Sciatic nerve (tissue), 2 donors: ENCODE measurements at places on chromosomes 1 and 21. TPM values are rescaled to one million over a fixed set of nuclear protein-coding genes. Genes with fewer than 3 reads are reported as not detected.

Gene CDA
- total RNA-seq, result 4.3 TPM

Gene LCA5L
- 2.2 TPM for total RNA-seq

Gene NT5C1A
- 1.4 TPM for total RNA-seq

Gene TRIM67
- 0.04 TPM for total RNA-seq

Gene NID1
- total RNA-seq, result 87.6 TPM

Gene ZNF684
- 7.0 TPM for total RNA-seq

Gene CD247
- 5.2 TPM for total RNA-seq

Gene LRRC71
- total RNA-seq, result 2.5 TPM

Gene SLC16A4
- total RNA-seq, result 20.5 TPM

Gene GNG4
- total RNA-seq, result 4.0 TPM

Gene KRTAP10-7
- total RNA-seq, result not detected

Gene EMC1
- 37.8 TPM for total RNA-seq

Gene GLIS1
- total RNA-seq, result 0.98 TPM

Gene GPR89A
- total RNA-seq, result 20.4 TPM

Gene FCER1G
- 43.9 TPM for total RNA-seq

Gene MROH9
- 0.31 TPM for total RNA-seq

Gene MSH4
- 1.6 TPM for total RNA-seq

Gene NUP133
- total RNA-seq, result 35.8 TPM

Gene IL22RA1
- not detected for total RNA-seq

Gene NBPF26
- total RNA-seq, result 59.3 TPM

Gene PGBD5
- 6.6 TPM for total RNA-seq

Gene FCAMR
- not detected for total RNA-seq

Gene FCRLA
- total RNA-seq, result 0.49 TPM

Gene LDLRAD1
- total RNA-seq, result not detected

Gene CFAP74
- 0.09 TPM for total RNA-seq

Gene NOTCH2NLA
- 102 TPM for total RNA-seq

Gene CITED4
- total RNA-seq, result 5.6 TPM

Gene OR14K1
- total RNA-seq, result not detected

Gene RBM11
- 20.3 TPM for total RNA-seq

Gene FCRL3
- total RNA-seq, result 1.2 TPM

Gene HES3
- not detected for total RNA-seq

Gene BRDT
- total RNA-seq, result not detected

Gene CASQ2
- 6.5 TPM for total RNA-seq

Gene CTNNBIP1
- 27.6 TPM for total RNA-seq

Gene IVNS1ABP
- total RNA-seq, result 138 TPM

Gene BNIPL
- 0.22 TPM for total RNA-seq

Gene C1QA
- 109 TPM for total RNA-seq

Gene TYW3
- total RNA-seq, result 17.5 TPM

Gene DENND2C
- 4.5 TPM for total RNA-seq

Gene CFHR5
- total RNA-seq, result not detected

Gene NHLH1
- not detected for total RNA-seq

Gene SHE
- total RNA-seq, result 30.5 TPM

Gene TTLL10
- total RNA-seq, result 0.71 TPM

Gene CCDC27
- not detected for total RNA-seq

Gene CR1
- total RNA-seq, result 30.1 TPM

Gene LCE3E
- not detected for total RNA-seq

Gene COPA
- 147 TPM for total RNA-seq

Gene S100A2
- total RNA-seq, result 3.5 TPM

Gene PADI3
- total RNA-seq, result not detected
